Cardiac septum (tissue), 1 donor: ENCODE measurements at places on chromosomes 11 and 22. TPM values are rescaled to one million over a fixed set of nuclear protein-coding genes. Genes with fewer than 3 reads are reported as not detected.

Gene MMP7
- total RNA-seq = not detected

Gene HPX
- total RNA-seq = 0.27 TPM

Gene MPZL3
- total RNA-seq = 3.8 TPM

Gene IFITM10
- 2.0 TPM for total RNA-seq

Gene CLTCL1
- 18.0 TPM for total RNA-seq

Gene SEPTIN3
- total RNA-seq = not detected

Gene EFCAB6
- 1.3 TPM for total RNA-seq

Gene GCAT
- 24.0 TPM for total RNA-seq

Gene SYT13
- 1.3 TPM for total RNA-seq

Gene ART1
- total RNA-seq = 1.3 TPM

Gene TBX1
- total RNA-seq = 0.48 TPM

DNA sequence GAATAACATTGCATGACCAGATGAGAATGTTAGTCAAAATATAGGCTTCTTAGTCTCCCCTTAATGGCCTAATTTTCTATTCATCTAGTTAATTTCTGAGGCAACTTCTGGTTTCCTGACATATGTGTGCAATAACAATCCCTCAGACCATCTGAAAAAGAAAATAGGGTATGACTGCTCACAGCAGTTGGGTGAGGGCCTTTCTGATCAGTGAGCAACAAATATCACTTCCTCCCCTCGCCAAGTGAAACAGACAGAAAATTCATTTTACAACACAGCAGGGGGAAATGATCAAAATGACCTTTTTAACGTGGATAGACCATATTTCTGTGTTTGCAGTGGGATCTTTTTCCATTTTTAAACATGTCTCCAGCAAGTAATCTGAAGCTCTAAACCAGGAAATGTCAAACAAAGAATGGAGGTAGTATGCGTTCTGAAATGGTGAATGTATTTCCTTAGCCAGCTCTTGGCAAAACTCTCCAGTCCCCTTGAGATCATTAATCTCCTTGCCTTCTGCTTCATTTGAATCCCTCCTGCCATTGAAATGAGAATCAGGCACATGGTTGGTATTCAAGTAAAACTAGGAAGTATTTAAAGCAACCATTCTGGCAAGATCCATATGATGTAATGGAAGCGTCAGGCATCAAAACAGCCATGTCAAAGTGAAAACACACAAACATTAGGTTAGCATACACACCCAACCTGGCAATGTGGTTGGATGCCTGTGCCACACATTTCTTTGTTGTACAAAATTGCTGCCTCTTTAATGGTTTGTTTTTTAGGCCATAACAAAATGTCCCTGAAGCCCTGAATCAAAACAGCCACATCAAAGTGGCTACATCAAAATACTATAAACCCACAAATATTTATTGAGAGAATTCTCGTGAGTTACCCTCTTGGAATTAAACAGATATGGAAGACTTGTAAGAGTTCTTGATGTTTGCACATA is 100.1 kb downstream of the SLC1A2 start:
- no peak for DNase-seq

GRCh38 chr11:21177379-21177778 is 508.0 kb downstream of the NELL1 start:
- no peak for DNase-seq

GRCh38 chr11:62752994-62753735 is 795 bp downstream of the ZBTB3 start:
- DNase-seq = no peak

DNA sequence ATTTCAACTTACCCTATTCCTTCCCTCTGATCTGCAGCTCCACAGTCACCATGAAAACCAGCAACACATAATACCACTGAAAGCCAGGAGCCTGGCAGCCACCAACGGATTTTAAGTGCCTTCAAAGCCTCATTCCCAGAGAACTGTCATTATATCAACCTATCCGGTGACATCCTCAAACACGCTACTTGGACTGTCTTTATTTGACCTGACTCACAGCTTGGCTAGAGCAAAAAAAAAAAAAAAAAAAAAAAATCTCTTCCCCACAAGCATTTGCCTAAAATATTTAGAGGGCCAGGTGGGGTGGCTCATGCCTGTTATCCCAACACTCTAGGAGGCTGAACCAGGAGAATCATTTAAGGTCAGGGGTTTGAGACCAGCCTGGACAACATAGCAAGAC is 32.4 kb upstream of the ARHGAP32 start:
- no peak for DNase-seq

DNA sequence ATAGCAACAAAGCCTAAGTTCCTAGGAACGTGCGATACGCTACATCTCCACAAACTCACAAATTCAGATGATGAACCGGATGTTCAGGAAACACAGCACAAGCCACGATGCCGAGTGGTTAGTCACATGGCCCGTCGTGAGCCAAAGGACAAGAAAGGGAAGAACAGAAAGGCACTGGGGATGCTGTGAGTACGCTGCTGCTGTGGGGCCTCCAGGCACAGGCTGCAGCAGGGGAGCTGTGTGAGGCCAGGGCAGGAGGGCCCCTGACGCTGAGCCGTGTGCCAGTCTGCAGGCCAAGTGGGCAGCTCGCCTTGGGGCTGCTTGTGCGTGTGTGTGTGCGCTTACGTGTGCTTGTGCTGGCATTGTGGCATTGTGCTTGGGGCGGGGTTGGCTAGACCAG is 89.4 kb downstream of the CTTN start:
- DNase-seq = no peak

GRCh38 chr11:123272565-123272964 is 77.5 kb upstream of the CLMP start:
- DNase-seq = no peak

GRCh38 chr11:72925656-72926055 is 111.4 kb downstream of the ATG16L2 start:
- no peak for DNase-seq

DNA sequence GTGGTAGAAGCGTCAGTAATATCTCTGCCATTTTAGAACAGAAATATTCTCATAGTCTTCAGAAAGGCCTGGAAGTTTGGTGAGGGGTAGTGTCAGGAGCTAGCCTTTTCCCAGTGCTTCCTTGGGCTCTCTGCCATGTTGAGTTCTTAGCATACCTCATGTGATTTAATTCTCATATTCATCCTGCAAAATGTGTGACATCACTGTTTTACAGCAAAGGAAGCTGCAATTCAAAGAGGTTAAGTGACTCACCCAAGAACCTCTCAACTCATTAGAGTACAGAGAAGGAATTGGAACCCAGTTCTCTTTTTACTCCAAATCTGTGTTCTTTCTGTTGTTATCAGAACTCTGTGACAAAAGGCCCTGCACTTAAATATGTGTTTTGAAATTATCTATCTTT is 72.1 kb downstream of the RNF169 start:
- DNase-seq = no peak

GRCh38 chr11:127114035-127114434 is 113.5 kb upstream of the KIRREL3 start:
- no peak for DNase-seq

DNA sequence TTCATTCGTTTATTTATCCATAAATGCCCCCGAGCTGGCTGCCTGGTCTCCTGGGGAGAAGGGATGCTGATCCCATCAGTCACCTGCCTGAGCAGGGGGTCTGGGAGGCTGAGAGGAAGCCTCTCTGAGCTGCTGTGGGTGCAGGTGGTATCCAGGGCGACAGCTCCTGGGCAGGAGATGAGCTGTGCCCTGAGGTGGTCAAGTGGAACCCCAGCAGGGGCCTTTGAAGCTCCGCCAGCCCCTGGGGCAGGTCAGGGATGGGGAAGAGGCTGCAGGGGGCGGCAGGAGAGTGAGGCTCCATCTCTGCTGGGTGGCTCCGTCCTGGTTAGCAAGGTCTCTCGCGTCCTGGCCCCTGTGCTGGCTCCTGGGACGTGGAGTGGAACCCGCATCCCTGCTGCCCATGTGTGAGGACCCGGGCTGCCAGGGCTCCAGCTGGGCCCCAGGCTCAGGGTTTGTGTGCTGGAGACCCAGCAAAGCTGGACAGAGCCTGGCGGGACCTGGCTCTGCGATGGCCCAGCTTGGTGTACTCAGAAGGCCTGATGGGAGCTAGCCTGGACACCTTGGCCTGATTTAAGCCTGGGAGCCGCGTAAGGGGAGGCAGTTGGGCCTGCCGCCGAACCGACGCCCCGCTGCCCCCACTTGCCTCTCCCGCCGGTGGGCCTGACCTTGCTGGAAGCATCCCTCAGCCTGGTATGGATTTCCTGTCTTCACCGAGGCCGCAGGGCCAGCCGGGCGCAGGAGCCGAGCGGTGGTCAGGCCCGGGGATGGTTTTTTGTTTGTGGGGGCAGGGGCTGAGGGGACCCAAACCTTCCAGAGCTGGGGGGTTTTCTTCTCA is 44.5 kb downstream of the RTN4R start:
- no peak for DNase-seq

DNA sequence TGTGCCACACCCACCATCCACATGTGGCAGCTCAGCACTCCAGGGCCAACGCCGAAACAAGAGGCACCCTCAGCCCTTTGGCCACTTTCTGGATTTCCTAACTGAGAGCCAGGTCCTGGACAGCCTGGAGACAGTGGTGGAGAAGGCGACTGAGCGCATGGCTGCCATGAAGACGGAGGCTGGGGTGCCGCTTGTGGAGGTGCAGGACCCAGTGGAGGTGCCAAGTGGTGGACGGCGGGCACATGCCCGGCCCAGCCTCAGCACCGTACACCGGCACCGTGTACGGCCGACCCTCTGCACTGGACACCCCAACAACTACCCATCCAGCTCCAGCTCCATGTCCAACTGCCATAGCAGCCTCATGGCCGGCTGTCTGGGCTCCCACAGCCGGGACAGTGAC is 1.5 kb downstream of the CCDC116 start:
- DNase-seq = no peak

GRCh38 chr11:81596704-81597103 is 1137.0 kb downstream of the FAM181B start:
- DNase-seq = no peak

DNA sequence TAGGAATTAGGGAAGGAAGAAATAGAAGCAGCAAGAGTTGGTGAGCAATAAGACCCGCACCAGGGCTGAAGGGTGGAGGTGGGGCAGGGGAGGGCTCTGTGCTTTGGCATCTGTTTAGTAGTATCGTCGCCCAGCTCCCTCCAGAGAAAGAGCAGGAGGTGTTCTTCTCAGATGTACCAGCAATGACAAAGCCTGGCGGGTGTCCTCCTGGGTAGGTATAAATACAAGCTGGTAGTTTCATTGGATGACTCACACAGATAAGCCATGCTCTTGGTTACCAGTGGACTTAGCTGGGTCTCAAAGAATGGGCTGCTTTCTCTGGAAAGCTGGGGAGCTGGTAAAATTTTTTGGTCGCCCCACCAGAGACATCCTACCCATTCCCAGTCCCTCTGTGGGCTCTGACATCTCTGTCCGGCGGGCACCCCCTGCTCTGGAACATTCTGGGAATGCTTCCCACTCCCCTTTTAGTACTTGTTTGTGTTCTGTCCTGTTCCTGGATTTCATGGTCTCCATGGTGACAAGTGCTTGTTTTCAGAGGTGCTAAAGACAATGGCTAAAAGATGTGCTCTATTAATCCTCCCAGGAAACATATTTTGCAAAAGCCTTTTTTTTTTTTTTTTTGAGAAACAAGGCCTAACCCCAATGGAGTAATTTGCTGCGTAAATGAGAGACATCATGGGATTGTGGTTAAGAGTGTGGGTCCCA is 15.4 kb upstream of the TUBA8 start:
- no peak for DNase-seq

DNA sequence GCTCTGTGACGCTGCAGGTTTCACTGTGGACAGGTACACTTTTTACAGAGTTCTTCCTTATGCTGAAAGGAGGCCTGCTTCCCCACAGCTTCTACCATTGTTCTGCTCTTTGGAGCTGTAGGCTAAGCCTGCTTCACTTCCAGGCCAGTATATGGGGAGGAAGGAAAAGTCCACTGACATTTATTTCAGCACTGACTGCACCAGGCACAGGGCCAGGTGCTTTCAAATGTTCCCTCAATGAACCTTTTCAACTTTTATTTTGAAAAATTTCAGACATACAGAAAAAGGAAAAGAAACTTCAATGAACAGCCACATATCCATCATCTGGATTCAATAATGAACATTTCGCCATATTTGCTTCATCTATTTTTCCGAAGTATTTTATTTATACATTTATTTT is 22.0 kb downstream of the POU2F3 start:
- no peak for DNase-seq

DNA sequence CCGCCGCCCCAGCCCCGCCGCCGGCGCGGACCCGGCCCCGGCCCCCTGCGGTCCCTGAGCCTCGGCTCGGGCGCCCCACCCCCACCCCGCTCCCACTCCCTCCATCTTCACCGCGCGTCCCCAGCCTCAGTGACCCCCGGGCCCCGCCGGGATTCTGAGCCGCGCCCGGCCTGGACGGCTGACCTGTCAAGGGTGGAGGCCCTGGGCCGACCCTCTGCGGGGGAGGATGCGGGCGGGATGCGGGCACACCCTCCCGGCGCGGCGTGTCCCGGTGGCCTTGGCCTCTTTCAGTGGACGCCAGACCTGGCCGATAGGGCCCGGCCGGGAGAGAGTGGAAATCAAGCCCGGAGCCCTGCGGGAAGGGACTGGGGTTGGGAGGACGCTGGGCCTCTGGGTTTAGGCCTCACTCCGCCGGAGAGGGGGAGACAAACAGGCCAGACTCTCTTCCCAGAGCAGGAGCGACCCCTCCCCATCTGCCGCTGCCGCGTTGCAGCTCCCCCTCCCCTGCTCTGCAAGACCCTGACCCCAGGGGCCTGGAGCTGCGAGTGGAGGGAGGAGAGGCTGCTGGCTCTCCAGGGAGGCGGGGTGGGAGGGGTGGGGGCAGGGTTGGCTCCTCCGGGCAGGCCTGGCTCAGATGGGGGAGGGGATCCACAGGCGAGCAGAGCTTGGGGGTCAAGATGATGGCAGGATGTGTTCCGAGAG is 525 bp downstream of the MAPK8IP2 start:
- peak; percentile 70 for DNase-seq

DNA sequence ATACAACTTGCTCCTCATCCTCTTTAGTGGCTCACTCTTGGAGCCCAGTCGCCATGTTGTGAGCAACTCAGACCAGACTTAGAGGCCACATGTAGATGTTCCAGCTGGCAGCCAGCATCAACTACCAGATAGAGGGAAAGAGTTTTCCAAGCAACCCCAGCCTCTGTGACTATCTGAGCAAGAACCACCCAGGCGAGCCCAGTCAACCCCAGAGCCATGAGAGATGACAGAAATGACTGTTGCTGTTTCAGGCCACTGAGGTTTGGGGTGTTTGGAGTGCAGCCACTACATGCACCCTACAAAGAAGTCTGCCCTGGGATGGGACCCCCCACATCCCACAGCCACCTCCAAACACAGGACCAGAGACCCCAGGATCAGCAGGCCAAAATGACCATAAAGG is 24.8 kb upstream of the CLDN5 start:
- peak; percentile 22 for DNase-seq

- DNase-seq = peak; percentile 59
These were observed 17.6 kb downstream of the PLA2G6 start for GRCh38 chr22:38163844-38164550.
